ENCODE measurements at places on chromosomes 1 and 21.

DNA sequence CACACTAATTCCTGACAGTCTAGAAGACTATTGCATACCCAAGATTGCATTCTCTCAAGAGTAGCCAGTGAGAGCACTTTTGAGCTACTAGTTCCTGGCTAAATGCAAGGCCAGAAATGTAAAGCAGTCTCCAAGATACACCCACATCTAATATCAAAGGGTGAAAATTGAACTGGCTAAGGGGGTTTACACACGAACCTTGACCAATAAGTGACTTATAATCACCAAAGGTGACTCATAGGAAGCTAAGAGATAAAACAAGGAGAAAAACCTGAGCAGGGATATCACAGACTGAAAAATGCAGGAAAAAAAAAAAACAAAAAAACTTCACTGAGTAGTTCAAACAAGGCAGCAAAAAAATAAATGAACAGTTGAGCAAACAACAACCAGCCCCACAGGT, 172.2 kb upstream of the RRP15 start:
- DNase-seq = no peak

DNA sequence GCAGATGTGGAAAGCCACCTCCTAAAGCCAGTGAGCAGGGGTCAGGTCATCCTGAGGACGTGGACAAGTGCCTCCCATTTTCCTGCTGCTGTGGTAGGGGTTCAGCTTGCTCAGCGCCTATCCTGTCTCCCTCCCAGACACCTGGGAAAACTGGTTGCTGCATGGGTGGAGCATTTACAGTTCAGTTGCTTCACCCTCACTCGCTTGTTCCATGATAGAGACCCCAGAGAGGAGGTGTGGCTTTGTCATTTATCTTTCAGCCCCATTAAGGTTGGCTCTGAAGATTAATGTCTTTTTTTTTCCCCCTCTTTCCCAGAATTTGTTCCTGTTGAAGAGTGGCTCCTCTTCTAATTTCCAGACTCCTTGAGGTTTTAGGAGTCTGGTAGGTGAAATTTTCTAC, 9.2 kb downstream of the VANGL1 start:
- DNase-seq = no peak

DNA sequence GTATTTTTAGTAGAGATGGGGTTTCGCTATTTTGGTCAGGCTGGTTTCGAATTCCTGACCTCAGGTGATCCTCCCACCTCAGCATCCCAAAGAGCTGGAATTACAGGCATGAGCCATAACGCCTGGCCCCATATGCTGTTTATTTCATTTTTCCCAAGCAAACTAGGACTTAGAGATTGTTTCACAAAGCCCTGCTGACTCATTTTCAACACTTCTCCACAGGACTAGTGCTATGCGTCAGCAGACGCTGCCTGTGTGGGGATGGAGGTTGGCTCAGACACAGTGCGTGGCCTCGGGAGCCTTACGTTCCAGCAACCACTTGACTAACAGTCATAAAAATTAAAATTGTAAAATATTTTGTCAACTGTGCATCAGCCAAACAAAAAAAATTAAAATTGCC, 22.7 kb downstream of the PKNOX1 start:
- DNase-seq = no peak

- DNase-seq = peak; percentile 48
These were observed 995 bp upstream of the KIF26B start for GRCh38 chr1:245153552-245154428.

GRCh38 chr1:46448109-46448911, 41.3 kb upstream of the DMBX1 start:
- DNase-seq = no peak

DNA sequence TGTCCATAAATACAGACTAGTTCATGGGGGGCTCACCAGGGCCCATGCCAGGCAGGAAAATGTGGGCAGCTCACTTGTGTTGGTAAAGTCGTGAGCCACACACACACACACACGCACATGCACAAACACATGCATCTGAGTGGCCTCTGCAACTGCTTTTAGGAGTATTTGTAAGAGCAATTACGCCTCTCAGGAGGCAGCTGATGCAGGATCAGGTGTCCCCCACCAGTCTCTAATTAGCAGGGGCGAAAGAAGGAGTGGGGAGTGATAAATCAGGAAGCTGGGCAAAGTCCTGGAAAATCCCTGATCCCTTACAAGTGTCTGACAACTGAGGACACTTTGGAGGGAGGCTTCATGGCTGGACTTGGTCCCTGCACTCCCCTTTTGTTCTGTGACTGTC, 5.7 kb upstream of the IVL start:
- no peak for DNase-seq

- DNase-seq = no peak
These were observed 1538.3 kb downstream of the NCAM2 start for GRCh38 chr21:22536509-22536908.

GRCh38 chr1:89815611-89816010, 5.2 kb upstream of the LRRC8D start:
- DNase-seq = no peak

- no peak for DNase-seq
These were observed 324.2 kb downstream of the SEC16B start for GRCh38 chr1:177645491-177646190.

GRCh38 chr1:184788970-184789369, 34.3 kb upstream of the EDEM3 start:
- no peak for DNase-seq

DNA sequence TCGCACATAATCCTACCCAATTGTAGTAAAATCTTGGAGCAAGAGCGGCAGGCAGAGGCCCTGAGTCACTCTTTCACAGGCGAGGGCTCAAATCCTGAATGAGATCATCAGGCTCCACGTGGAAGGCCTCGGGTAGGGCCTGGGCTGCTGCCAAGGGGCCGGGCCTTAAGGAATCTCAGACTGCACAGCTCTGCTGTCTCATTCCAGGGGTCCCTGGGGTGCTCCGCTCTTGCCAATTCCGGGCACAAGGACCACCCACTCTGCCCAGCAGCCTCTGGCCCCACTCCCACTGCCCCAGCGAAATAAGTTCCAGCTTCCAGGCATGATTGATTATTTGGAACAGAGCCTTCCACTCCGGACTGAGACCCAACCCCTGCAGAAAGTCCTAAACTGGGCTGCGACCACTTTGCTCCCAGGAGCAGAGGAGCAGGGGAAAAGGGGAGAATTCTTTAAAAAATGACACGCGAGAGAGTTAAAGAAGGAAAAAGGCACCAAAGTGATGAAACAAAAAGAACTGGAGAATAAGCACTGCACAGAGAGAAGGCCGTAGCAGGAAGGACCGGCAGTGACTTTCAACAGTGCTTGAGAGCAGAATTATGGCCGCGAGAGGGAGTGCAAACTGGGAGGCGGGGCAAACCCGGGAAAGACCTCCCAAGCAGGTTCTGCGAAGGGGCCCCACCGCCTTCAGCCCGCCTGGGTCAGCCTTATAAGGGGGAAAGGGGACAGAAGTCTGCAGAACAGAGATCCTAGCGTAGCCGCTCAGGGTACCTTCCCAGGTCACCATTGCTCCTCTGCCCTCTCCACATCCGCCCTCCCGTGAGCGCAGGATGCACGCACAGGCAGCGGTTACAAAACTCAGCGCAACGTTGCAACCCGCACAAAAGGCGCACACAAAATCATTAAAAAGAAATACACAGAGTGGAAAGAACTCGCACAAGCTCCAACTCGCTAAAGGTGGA, 2.0 kb downstream of the ADAMTS1 start:
- DNase-seq = peak; percentile 31

GRCh38 chr1:59151387-59151761, 145.5 kb upstream of the FGGY start:
- peak; percentile 17 for DNase-seq

Measured in NCI-H2171 (cell line).